ENCODE measurements at places on chromosomes 7 and 10.

GRCh38 chr10:92413519-92413918, 122.6 kb downstream of the MARCHF5 start:
- DNase-seq, result no peak

- no peak for DNase-seq
Observed at GRCh38 chr10:129626309-129626708, 159.3 kb downstream of the MGMT start.

- DNase-seq, result no peak
Observed at GRCh38 chr7:66845379-66846095, 75.5 kb upstream of the TMEM248 start.

- no peak for DNase-seq
Observed at GRCh38 chr10:11298116-11298515, 280.4 kb downstream of the CELF2 start.

DNA sequence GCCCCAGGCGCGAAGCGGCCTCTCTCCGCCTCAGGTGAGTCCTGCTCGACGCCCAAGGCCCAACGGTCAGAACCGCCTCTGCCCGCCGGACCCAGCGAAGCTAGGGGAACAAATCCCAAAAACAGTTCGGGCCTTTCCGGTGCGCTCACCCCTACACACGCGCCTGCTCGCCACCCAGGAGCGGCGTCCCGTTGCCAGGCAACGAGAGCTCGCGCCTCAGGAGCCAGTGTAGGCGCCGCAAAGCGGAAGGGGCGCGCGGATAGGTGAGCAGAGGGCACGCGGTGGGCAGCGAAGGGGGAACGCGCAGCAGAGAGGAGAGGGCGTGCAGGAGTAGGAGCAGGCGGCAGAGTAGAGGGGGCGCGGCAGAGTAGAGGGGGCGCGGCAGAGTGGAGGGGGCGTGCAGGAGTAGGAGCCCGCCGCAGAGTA, at the start of the genes DYDC1 and DYDC2:
DYDC1 (minus strand) TSS at position 193 of the 426 bp plus-strand sequence. CDS start 4,154 bp downstream, outside the sequence.
DYDC2 (plus strand) TSS at position 219 of the 426 bp plus-strand sequence. CDS start 5,663 bp downstream, outside the sequence.
- DNase-seq, result peak; percentile 18

- DNase-seq, result no peak
Observed at GRCh38 chr7:32868116-32868515, 23.4 kb downstream of the KBTBD2 start.

- DNase-seq, result no peak
Observed at GRCh38 chr7:46900312-46901263, 681.3 kb downstream of the TNS3 start.

DNA sequence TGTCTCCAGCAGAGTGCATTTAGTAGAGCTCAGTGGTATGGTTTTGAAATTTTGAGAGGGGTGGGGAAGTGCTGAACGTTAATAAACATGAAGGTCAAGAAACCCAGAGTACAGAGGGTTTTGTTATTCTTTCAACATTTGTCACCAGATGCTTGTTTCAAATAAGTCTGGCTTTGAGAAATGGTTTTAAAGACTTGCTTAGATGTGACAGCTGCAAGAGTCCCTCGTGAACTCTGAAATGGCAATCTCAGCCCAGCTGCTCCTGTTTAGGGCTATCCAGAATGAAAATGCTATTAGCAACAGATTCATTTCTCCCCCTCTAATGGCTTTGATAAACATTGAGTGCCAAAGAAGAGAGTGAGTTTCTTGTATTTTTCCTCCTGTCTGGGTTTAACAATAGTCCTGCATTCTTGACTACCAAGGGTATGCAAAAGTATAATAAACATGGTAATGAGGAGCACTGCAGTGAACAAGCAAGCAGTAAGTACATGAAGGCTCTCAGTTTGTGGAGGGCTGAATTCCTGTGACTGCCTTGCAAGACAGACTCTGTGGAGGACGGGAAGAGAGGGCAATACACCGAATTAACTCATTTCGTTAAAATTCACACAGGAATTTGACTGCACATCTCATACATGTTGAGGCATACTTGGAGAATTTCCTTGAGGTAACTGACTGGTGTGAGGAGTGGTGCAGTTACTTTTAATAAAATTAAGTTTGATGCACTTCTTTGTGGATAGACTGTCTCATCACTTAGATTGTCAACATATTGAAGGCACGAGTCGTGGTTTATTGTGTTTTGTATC, 490.9 kb downstream of the REEP3 start:
- DNase-seq, result no peak

GRCh38 chr7:110386913-110387312, 704.0 kb upstream of the LRRN3 start:
- no peak for DNase-seq

- DNase-seq, result no peak
Observed at GRCh38 chr7:108138911-108139310, 8.8 kb upstream of the LAMB4 start.

GRCh38 chr7:80763289-80763688, 124.8 kb downstream of the CD36 start:
- DNase-seq, result no peak

- no peak for DNase-seq
Observed at GRCh38 chr10:75356484-75356883, 45.1 kb downstream of the ZNF503 start.

DNA sequence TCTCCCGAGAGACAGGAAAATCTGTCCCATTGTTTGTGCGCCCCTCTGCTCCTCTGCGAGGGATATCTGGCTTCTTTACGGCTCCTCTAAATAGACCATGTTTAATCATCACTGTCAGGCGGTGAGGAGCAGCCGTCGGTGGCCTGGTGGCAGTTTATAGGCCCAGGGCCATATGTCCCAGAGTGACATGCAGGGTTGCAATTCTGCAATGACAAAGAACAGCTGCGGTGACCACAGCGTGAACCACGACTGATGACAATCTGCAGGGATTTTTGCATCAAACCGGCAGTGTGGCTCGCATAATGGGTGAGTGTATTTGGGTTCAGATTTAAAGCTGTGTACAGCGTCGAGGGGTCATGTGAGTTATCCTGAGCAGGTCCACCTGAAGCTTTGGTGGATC, 41.5 kb downstream of the GATA3 start:
- DNase-seq, result no peak

- DNase-seq, result no peak
Observed at GRCh38 chr7:6246251-6246917, 26.0 kb downstream of the CYTH3 start.

GRCh38 chr10:50431133-50431532, 179.8 kb upstream of the ASAH2 start:
- DNase-seq, result no peak

- DNase-seq, result no peak
Observed at GRCh38 chr7:71385330-71385729, 253.4 kb downstream of the GALNT17 start.

GRCh38 chr10:28296023-28296422, 6.8 kb downstream of the MPP7 start:
- no peak for DNase-seq

- DNase-seq, result no peak
Observed at GRCh38 chr7:34875481-34875880, 161.8 kb downstream of the DPY19L1 start.

DNA sequence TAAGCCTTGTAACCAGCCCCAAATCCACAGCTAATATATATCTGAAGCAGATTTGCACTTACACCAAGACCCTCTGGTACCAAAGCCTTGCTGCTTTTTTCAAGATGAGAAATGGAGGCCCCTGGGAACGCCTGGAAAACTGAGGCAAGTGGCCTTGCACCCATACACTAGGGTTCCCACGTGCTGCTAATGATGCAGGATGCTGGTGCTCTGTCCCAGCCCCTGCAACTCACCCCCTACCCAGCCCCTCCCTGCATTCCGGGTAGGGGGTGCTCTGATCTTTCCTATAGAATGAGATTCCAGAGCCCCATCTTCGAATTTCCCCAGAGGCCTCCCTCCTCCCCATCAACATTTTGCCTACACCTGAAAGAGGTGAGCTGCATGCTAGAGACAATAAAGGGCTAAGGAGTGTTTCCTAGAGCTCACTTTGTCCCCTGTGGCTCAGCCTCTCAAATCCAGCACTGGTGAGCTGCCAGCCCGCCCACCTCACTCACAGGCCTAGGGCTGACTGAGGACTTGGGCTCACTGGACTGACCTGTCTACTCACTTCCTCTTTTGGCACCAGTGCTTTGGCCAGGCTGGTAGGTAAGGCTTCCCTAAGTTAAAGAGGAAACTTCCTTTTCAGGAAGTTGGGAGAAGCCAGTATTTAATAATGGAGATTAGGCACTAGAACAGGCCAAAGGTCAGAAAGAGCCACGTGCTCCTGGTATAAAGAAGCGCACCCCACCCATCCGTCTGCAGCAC, 9.8 kb downstream of the RBP4 start:
- no peak for DNase-seq

DNA sequence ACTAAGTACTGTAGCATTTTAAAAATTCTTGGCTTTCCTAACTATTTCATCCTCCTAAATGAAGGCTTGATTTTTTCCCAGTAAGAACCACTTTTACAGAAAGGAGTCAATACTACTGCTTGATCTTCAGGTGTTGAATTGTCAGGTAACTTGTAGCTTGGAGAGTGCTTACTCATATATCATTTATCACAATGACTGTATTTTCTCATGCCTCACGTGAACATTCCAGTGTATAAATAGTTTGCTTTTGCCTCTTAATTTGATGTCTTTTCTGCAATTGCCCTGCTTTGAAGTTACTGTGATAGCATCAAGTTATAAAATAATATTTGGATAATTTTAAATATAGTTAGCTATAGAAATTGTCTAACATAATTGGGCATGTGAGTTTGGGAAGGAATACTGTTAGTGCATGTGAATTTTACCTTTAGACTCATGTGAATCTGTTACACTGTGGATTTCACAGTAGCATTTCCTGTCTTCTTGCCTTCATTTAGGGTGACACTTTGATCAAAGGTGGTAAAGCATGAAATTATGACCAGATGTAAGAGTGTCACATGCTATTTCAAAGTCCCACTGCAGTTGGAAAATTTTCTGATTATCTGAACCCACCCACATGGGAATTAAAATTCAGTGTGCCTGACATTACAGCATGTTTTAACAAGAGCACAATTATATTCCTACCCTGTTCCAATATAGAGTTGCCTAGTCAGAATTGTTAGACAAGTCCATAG, 962.8 kb downstream of the DNAJB9 start:
- DNase-seq, result no peak

- DNase-seq, result no peak
Observed at GRCh38 chr7:29265208-29265923, 70.8 kb downstream of the CHN2 start.

- DNase-seq, result no peak
Observed at GRCh38 chr7:69908454-69908853, 310.2 kb downstream of the AUTS2 start.

DNA sequence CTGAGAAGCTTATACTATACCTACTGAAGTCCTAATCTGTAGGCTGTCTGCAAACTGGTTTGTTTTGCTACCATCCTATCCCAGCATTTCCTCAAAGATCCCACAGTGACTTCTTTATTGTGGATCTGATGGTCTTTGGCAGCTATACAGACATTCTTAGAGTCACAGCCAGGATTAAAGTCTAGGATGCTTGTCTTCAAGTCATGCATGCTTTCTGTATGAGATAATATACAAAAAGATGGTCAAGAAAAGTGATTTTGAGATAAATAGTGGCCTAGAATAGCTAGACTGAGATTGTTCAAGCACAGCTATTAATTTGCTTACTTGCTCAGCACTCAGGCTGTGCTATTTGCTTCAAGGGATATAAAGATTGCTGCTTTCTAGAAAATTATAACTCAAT, 454.4 kb downstream of the AUTS2 start:
- DNase-seq, result no peak

GRCh38 chr10:75033399-75034130, 77.9 kb upstream of the SAMD8 start:
- DNase-seq, result no peak

DNA sequence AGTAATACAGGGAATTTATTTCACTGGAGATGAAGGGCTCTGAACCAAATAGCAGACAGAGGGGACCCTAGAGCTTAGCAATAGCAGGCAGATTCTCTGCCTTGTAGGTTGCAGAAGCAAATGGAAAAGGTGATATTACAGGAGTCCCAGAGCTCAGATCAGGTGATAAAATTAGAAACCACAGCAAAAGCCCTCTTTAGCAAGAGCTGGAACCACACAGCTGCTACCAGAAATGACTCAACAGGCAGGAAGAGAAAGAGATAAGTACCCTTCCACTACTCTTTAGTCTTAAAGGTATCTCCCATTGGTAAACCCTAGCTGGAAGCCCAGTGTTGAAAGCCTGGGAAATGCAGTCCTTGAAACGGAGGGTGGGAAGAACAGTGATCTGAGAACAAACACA, 535.6 kb upstream of the GHITM start:
- no peak for DNase-seq

DNA sequence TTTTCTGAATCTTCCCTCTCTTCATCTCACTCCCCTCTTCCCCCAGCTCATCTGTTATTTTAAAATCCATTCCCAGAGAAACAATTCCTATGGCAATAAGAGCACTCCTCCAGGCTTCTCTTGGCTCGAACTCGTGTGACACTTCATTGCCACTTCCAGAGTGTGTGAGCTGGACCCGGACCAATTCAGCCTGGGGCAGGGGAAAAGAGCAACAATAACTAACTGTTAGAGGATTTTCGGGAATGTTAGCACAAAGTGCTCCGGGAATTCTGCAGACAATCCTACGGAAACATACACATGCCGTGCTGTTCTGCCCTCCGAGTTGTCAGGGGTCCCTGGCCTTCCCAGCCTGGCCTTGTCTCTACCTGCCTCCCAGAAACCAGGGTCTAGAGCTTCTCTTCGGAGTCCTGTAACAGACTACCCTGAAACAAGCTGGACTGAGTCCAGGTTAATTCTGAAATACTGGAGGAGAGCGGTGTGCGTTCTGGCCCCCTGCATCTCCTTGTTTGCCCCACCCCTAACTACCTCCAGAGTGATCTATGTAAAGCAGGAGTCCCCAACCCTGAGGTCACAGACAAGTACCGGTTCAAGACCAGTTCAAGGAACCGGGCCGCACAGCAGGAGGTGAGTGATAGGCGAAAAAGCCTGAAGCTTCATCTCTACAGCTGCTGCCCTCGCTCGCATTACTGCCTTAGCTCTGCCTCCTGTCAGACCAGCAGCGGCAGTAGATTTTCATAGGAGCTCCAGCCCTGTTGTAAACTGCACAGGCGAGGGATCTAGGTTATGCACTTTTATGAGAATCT, 11.3 kb downstream of the COL26A1 start:
- DNase-seq, result no peak

DNA sequence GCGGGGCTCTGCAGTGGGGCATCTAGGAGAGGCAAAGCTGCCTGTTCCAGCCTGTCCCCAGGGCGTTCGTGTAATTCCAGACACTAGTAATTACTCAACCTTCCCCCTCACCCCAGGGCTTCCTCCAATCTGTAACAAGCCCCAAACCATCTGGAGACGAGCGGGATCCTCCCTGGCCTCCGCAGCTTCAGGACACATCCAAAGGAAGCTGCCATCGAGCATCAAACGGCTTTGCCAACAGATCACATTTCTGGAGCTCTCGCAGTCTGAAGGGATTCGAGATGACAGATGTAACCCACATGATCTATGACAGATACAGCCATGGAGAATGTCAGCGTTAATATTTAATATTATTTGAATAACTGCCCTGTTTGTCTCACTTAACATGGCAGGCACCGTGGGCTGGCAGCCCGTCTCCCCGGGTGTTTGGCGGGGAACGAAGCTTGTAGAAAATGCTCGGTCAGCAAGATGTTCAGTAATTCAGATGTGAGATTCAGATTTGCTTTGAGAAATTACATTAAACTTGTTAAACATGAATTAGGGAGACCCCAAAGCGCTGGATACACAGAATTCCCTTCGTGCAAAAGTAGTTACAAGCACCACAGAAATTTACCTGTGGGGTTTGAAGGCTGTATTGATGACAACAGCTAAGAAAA, 108.5 kb upstream of the C7orf33 start:
- no peak for DNase-seq

All from activated CD4-positive, alpha-beta T cell treated with anti-CD3 and anti-CD28 coated beads, Interleukin-2, amount 50 U/mL, for 1 hour (primary cell).